ENCODE measurements at places on chromosomes 12 and 14.

DNA sequence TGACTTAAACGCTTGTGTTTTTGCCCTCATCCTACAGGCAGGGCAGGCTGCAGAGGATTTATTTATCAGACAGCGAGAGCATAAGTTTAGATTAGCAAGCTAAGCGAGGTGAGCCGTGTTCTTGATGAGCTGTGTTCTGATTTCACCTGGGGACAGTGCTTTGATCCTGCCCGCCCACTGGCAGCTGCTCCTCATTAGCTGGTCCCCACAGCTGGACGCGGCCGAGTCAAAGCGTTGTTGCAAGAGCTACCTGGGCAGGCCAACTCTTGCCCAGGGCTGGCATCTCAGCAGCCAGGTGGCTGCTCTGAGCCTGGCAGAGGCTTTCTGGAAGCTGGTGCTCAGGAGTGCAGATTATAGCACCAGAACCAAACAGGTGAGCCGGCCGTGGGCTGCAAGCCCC lies 46.8 kb upstream of the BEGAIN start:
- DNase-seq = peak; percentile 57

DNA sequence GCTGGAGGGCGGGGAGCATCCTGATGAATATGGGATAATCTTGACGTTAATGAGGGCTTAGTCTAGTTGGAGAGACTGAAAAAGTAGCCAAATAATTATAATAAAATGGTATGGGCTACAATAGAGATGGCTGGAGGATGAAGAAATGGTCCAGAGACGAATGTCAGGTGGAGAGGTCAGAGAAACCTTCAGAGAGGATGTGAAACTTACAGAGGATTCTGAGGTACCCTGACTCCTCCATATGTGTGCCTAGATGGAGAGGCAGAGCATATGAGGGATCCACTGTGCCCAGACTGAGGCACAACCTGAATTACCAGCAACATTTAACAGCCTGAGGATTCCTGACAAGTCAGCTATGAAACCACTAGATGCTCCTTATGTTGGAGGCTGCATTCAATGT lies 417.0 kb downstream of the ATP23 start:
- no peak for DNase-seq

- DNase-seq = no peak
Observed at GRCh38 chr14:60309867-60310552, 61.0 kb downstream of the PPM1A start.

GRCh38 chr12:12693111-12693671 lies 2.8 kb downstream of the GPR19 start:
- DNase-seq = no peak

DNA sequence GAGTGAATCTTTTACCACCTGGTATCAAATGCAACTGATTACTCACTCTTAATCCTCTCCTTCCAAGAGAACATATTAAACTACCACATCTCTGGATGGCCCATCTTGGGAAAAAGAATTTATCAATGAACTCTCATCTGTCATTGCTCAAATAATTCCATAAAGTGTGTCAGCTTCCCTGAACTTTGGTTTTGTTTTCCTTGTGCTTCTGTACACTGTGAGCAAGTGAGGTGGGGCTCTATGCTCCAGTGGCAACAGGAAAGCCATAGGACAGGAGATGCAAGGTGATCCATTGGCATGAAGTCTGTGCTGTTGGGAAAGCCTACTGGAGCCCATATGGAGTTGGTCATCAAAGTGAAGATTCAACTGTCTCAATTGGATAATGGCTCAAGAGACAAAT lies 17.4 kb downstream of the OTOGL start:
- no peak for DNase-seq

- DNase-seq = no peak
Observed at GRCh38 chr14:76862546-76863282, 36.5 kb downstream of the LRRC74A start.

DNA sequence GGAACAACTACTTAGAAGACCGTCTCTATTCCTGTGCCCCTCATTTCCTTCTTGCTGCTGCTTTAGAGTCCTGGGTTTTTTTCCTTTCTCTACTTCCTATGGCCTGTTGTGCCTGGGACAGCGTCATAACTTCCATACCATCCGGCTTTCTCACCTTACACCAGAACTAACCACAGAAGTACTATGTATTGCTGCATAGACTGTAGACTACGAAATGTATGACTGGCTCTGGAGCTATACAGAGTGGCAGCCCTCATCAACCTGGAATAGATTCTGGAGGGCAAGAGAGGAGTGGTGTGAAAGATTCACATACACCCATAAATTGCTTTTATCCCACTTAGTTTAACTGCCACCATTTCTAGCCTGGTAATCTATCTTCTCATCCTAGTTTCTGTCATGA lies 16.9 kb upstream of the SRP54 start:
- no peak for DNase-seq

DNA sequence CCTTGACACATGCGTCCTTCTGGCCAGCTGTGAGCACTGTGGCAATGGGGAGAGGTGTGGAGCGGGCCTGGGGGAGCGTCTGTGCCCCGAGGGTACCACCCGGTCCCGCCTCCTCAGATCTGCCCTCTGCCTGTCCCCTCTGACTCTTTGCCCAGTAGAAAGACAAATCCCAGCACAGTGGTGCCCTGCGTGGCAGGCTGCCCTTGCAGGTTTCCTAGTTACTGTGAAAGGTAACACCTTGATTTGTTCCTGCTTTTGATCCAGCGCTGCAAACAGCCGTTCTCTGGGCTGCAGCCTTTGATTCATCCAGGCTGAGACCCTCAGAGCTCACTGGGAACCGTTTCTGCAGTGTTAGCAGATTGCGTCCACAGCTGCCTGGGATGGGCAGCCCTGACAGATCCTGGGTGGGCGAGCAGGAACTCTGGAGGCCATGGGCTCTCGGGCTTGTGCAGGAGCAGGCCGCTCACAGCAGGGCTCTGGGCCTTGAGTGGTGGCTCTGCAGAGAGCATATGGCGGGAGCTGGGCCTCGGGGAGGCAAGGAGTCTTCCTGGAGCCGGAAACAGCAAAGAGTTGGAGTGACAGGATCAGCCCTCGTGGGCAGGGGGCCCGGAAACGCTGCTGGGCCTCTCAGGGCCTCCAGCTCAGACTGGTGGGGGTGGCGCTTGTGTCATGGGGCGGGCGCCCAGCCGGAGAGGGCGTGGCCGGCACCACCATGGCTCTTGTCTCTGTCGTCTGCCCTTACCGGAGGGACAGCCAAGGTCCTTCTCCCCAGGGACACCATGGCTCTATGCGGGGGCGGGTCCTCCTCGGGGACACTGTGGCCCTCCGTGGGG lies 16.6 kb downstream of the FBRSL1 start:
- no peak for DNase-seq

DNA sequence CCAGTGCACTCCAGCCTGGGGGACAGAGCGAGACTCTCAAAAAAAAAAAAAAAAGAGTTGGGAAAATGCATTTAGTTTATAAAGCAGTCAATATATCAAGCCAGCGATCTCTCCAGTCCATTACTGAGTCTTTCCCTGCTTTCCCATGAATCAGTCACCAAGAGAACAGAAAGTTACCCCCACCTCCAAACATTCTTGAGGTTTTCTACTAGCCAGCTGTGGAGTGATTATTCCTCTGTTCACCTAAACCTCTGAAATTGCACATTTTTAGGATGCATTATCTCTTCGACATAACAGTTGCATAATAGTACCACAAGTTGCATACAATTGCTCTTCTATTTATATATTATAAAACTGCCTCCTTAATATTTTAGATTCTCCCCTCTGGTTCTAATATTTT lies 134.8 kb upstream of the DIO3 start:
- DNase-seq = no peak

GRCh38 chr12:52615912-52616311 lies 2.4 kb downstream of the KRT73 start:
- no peak for DNase-seq

GRCh38 chr12:64946132-64946829 lies 121.8 kb downstream of the TBC1D30 start:
- peak; percentile 78 for DNase-seq

- DNase-seq = no peak
Observed at GRCh38 chr12:5780536-5780935, 164.5 kb downstream of the ANO2 start.

GRCh38 chr14:94043756-94044475 lies 17.8 kb downstream of the OTUB2 start:
- no peak for DNase-seq

DNA sequence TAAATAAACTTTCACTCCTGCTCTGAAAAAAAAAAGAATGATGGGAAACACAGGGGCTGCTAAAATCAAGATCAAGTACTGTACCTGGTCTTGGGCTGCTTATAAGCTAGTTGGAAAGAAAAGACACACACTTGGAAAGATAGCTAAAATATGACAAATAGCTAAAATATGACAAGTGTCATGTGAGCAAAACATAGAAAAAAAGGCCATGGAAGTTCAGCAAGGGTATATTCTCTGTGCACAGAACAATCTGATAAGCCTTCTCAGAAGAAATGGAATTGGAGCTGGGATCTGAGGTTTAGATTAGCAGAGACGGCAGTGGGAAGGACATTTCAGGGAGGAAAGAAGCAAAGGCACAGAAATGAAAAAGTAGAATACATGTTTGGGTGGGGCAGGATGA lies 126.2 kb upstream of the PMCH start:
- DNase-seq = no peak

DNA sequence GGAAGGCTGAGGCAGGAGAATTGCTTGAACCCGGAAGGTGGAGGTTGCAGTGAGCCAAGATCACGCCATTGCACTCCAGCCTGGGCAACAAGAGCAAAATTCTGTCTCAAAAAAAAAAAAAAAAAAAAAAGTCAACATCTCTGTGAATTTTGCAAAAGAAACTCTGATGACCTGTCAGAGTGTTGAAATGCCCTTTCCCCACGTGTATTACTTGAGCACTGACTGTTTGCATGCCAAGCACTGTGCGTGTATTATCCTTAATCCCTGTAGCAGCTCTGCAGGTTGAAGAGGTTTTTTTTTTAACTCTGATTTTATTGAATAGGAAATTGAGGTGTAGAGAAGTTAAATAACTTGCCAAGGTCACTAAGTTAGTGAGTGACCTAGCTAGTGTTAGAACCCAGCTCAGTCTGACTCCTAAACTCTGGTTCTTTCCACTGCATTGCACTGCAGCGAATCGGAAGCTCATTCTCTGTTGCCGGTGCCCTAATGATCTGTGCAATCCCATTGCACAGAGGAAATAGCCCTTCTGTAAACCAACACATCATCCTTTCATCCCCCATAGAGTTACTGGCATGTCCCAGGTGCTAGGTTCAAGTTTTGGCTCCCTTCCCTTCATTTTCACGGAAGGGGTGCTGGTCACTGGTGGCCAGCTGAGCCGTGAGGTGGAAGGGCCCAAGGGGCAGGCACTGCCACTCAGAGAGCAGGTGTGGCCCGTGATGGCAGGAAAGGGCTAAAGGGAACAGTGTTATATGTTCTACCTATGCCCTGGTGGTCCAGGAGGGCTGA lies 122.3 kb downstream of the EML1 start:
- no peak for DNase-seq

DNA sequence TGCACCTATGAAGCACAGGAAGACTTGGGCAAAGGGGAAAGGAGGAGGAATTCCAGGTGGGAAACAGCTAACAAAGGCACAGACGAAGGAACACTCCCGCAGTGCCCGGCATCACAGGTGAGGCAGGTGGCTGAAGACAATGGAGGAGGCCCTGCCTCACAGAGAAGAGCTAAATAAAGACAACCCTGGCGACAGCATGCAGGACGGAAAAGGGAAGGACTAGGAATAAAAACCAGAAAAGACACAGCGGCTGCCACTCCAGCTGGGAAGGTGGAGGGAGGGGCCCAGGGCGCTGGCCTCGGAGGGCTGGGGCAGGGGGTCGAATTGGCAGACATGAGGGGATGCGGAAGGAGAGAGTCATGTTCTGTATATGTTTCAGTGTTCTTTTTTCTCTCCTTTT lies 43.0 kb upstream of the ANO2 start:
- peak; percentile 52 for DNase-seq

DNA sequence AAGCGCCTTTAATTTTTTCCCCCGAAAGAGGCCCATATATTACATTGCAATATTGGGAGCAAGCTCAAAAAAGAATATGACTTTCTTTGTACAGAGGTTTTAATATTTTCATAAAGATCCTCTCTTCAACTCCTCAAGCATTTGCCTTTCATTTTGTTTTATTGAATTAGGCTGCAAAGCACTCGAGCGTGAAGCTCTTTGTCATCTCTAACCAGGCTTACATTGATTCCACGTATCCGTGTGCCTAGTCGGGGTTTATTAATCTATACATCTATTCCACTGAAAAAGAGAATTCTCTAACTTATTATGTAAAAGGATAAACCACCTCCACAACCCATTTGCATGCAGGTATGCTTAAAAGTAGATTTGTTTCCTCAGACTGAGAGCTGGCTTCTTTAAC lies 234.8 kb upstream of the TMPO start:
- no peak for DNase-seq

DNA sequence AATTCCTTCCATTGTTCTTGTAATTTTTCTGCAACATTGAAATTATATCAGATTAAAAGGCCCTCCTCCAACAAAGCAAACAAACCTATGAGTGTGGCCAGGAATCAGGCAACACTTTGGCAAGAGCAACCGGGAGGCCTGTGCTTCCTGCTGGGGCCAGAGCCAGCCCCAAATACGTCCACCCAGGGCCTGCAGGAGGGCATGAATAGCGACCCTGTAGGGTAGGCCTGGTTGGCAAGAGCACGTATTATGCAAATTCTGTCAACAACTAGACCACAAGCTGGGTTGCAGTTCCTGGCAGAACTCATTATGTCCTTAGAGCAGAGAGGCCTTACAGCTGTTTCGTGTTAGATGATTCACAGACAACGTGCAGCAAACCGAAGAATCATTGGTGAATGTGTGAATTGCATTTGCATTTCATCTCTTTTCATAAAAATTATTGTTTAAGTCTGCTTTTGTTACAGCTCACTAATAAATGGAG lies 26.9 kb upstream of the LGALS3 start:
- peak; percentile 84 for DNase-seq

DNA sequence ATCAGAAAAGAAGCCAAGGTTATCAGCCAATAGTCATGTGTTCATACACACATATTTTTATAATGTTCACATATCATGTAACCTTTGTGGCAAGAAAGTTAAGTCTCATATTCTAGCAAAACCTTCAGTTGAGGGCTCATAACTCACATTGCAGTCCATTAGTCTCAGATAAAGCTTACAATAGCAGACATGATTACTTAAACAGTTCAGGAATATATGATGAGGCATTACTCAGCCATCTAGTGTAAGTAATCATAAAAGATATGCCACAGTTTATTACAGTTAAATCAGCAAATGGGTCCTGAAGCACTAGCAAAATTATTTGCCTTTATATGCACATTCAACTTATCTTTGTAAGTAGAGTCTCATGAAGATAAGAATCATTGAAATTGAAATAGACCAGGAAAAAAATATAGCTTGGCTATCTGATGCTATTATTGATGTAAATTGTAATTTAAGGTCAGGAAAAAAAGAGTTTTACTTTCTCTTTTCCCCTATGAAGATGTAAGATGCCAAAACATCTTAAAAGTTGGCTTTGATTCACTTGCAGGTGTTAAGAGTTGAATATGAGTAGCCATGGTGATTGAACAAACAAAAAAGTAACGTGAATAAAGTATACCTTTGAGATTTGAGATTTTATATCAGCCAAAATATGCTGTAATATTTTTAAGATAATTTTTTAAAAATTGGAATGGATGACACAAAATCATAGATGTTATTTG lies 537.0 kb downstream of the SLC6A15 start:
- no peak for DNase-seq

Data from NCI-H345 (cell line).